ENCODE measurements at places on chromosomes 1 and 21. TPM values are rescaled to one million over a fixed set of nuclear protein-coding genes. Genes with fewer than 3 reads are reported as not detected.

Gene OLFML2B
- total RNA-seq, result 0.28 TPM

Gene PSMB2
- total RNA-seq, result 28.8 TPM

Gene CR1L
- total RNA-seq, result not detected

Gene NECAP2
- 162 TPM for total RNA-seq

Gene PRAMEF2
- total RNA-seq, result not detected

Gene CRP
- not detected for total RNA-seq

Gene LCE1B
- total RNA-seq, result not detected

Gene CYP4B1
- not detected for total RNA-seq

GRCh38 chr1:151326619-151327222, 495 bp downstream of the PI4KB start:
- no peak for DNase-seq

DNA sequence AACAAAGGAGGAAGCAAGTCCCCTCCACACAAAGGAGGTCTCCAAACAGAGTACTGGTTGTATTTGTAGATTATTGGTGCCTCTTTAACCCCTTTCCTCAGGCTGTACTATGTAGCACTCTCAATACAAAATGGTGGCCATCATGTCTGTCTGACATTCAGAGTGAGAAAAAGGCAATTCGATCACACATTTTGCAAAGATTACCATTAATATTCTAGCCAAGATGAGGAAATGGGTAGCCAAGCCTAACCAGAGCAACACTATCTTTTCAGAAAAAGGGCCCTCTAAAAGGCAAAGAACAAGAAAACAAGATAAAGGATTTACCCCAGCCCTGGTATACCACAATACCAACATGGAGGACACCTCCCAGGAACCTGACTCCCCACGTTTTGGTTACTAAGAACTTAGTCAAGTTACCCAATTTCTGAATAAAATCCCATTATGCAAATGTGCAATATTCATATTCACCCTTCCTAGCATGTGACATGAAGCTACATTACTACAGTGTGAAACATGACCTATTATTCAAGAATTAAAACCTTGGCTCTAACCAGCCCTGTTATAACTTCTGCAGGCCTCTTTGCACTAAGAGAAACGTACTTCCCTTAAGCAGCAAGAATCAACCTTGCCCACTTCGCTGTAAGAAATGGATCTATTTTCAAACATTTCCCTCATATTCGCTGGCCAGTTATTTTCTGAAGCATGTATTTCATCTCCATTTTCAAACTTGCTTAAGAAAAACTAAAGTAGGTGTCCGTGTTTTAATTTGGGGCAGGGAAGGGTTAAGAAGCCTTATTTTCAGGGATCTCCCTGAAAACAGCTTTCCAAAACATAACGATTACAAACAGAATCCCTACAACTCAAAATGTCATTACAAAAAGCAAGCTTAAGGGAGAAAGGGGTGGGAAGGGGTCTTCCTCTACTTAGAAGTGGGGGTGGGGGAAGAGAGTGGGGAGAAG, 2.1 kb downstream of the KDM5B start:
- no peak for DNase-seq

DNA sequence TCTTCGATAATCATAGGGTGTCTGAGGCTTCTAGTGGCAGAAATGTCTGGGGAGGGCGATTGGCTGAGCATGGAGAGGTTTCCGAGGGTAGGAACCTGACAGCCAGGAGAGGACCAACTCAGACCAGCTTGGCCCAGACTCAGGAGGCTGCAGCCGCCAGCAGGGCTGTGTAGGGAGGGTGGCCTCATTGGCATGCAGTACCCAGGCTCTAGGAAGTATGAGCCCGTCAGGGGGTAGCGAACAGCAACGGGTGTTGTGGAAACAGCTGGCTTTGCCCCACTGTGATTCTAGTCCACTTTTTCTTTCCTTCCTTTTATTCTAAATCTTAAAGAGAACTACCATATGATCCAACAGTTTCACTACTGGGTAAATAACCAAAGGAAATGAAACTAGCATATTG, 103.3 kb downstream of the DIRAS3 start:
- peak; percentile 13 for DNase-seq

GRCh38 chr1:55339681-55340080, 124.5 kb upstream of the USP24 start:
- no peak for DNase-seq

GRCh38 chr21:29092102-29092959, 18.9 kb upstream of the CCT8 start:
- DNase-seq, result no peak

- DNase-seq, result no peak
Observed at GRCh38 chr1:35567947-35568558, 5.1 kb upstream of the TFAP2E start.

GRCh38 chr1:183365093-183365492, 53.1 kb downstream of the NMNAT2 start:
- DNase-seq, result no peak

GRCh38 chr1:220407191-220407590, 120.7 kb upstream of the MARK1 start:
- DNase-seq, result no peak

DNA sequence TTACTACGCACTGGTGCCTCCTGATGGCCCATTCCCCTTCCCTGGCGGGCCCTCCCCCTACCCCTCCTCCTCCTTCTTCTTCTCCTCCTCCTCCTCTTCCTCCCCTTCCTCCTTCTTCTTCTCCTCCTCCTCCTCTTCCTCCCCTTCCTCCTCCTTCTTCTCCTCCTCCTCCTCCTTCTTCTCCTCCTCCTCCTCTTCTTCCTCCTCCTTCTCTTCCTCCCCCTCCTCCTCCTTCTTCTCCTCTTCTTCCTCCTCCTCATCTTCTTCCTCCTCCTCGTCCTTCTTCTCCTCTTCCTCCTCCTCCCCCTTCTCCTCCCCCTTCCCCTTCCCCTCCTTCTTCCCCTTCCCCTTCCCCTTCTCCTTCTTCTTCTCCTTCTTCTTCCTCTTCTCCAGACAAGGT, 64.7 kb upstream of the COG2 start:
- DNase-seq, result no peak

DNA sequence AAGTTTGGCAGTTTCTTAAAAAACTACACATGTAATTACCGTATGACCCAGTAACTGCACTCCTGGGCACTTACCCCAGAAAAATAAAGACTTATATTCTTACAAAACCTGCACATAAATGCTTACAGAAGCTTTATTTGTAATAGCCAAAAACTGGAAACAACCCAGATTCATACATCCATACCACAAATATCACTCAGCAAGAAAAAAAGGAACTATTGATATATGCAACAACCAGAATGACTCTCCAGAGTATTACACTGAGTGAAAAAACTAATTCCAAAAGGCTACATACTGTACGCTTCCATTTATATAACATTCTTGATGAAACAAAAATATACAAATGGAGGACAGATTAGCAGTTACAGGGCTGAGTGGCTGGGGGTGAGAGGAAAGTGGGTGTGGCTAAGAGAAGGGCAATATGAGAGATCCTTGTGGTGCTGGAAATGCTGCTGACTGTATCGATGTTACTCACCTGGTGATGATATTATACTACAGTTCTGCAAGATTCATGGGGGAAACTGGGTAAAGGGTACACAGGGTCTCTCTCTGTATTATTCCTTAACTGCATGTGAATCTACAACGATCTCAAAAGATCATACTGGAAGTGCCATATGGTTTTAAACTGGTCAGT, 96.0 kb upstream of the GNG4 start:
- no peak for DNase-seq

- no peak for DNase-seq
Observed at GRCh38 chr21:34204481-34205439, 131.4 kb downstream of the MRPS6 start.

DNA sequence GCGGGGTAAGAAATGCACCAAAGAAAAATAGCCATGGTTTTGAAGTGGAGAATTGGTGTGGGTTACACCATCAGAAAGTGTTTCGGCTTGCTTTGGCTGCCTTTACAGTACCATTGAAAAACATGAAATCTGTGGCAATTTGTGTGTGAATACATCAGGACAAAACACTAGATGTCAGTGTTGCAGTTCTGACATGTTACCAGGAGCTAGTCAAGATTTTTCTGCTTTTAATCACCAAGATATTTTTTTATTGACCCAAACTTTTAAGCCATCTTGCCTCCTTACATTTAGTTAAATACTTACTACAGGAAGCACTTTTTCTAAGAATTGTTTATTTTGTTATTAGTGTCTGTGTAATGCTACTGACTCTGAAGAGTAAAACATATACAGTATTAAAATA, 14.3 kb downstream of the RRP15 start:
- no peak for DNase-seq

DNA sequence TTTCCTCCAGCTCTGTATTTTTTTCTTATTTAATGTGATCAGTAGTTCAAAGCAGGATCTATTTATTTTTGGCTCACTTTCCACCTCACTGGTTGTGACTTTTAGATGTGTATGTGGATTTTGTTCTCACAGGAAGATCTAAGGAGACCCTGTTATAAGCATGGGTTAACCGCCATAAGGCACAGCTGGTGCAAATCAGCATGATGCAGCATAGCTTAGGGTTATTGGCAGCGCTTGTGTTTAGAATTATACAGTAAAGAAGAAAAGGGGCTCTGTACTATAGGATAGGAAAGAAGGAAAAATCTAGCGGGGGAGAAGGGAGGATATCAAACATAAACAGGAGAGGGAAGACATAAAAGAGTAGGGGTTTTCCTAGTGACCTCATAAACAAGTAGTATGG, 26.9 kb upstream of the RGL1 start:
- DNase-seq, result no peak

DNA sequence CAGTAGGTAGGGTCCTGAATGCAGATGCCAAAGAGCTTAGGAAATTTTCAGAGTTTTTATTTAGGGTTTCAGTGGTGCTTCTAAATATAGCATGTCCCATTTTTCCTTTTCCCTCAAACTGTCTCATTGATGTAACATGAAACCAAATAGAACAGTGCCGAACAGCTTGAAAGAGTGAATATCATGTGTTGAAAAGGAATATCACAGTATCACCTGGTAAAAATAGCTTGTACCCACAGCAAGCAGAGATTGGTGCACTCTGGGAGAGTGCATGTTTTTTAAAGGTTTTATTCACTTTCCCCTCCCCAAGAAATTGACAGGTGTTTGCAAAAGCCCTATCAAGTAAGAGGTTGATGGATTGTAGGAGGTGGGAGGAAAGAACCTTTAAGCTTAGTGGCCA, 41.9 kb upstream of the ELAVL4 start:
- DNase-seq, result no peak

- DNase-seq, result no peak
Observed at GRCh38 chr1:62230718-62231117, 36.1 kb downstream of the L1TD1 start.

GRCh38 chr1:217275655-217276398, 355.1 kb downstream of the GPATCH2 start:
- DNase-seq, result no peak

GRCh38 chr1:198672124-198672523, 33.3 kb downstream of the PTPRC start:
- no peak for DNase-seq

- DNase-seq, result peak; percentile 39
Observed at GRCh38 chr1:61388566-61388965, 306.2 kb downstream of the NFIA start.

DNA sequence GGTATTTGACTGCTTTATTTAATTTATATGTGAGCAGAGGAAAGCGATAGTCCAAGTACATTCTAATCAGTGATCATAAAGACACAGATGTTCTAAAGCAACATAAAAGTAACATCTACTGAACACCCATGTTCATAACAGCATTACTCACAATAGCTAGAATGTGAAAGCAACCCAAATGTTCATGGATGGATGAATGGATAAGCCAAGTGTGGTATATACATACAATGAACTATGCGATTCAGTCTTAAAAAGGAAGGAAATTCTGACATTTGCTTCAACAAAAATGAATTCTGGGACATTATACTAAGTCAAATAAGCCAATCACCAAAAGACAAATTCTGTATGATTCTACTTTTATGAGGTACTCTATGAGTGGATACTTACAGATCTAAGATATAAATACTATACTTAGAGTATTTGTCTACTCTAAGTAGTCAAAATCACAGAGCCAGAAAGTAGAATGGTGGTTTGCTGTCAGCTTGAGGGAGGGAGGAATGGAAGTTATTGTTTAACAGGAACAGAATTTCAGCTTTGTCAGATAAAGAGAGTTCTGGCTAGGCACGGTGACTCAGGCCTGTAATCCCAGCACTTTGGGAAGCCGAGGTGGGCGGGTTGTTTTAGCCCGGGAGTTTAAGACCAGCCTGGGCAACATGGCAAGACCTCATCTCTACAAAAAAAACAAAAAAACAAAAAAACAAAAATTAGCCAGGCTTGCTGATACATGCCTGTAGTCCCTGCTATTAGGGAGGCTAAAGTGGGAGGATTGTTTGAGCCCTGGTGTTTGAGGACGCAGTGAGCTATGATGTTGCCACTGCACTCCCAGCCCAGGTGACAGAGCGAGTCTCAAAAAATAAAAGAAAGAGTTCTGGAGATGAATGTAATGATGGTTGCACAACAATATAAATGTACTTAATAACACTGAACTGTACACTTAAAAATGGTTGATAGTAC, 79.7 kb upstream of the ARHGAP29 start:
- DNase-seq, result no peak

DNA sequence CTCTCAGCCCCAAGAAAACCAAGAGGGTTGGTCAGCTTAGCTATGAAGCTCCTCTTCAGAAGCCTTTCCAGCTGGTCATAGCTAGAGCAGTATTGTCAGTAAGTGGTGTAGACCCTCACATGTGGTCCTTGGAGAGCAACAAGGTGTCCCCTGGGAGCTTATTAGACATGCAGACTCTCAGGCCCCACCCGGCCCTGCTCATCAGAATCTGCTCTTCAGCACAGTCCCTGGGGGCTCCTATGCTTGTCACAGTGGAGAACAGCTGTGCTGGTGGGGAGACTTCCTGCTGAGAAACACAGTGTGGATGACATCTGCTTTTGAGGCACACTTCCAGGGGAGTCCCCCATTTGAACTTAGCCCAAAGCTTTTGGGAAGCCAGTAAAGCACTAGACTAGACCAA, 21.9 kb upstream of the NEK2 start:
- no peak for DNase-seq

DNA sequence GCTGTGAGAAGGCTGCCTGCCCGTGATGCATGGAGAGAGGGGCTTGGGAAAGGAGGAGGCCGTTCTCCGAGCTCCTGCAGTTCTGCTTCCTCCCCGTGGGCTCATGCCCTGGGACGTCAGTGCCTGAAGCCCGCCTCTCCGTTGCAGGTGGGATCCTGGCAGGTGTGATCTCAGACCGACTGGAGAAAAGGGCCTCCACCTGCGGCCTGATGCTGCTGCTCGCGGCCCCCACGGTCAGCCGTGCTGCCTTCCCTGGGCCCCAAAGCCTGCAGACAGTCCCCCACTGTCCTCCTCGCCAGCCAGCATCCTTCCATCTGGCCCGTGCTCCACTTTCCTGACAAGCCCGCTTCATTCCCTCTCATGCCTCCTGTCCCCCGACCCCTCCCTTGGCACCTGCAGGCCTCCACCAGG, 50.9 kb downstream of the SLC37A1 start:
- DNase-seq, result no peak

GRCh38 chr21:35953597-35953996, 106.7 kb downstream of the SETD4 start:
- DNase-seq, result no peak

DNA sequence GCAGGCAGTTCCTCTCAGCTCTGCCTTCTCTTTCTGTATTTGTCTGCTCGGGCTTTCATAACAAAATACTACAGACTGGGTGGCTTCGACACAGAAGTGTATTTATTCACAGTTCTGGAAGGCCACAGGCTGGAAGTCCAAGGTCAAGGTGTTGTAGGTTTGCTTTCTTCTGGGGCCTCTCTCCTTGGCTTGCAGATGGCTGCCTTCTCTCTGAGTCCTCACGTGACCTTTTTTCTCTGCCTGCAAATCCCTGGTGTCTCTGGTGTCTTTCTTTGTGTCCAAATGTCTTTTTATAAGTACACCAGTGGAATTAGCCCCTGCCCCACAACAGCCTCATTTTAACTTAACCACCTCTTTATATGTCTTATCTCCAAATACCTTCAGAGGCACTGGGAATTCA, 250.0 kb downstream of the TM2D1 start:
- DNase-seq, result no peak

GRCh38 chr1:219928791-219929118, 398 bp upstream of the SLC30A10 start:
- no peak for DNase-seq

All from pulmonary artery endothelial cell (primary cell).